Stimulated activated CD8-positive, alpha-beta memory T cell treated with anti-CD3 and anti-CD28 coated beads, Interleukin-7, amount 100 ng/mL, for 4 hours (primary cell): ENCODE measurements at places on chromosomes 16 and 17.

GRCh38 chr16:10667239-10667638 is 27.5 kb downstream of the TEKT5 start:
- no peak for DNase-seq

GRCh38 chr17:8405499-8406016 is 7.9 kb upstream of the RNF222 start:
- no peak for DNase-seq

- no peak for DNase-seq
These were observed 679.8 kb upstream of the KIF2B start for GRCh38 chr17:53142890-53143289.

DNA sequence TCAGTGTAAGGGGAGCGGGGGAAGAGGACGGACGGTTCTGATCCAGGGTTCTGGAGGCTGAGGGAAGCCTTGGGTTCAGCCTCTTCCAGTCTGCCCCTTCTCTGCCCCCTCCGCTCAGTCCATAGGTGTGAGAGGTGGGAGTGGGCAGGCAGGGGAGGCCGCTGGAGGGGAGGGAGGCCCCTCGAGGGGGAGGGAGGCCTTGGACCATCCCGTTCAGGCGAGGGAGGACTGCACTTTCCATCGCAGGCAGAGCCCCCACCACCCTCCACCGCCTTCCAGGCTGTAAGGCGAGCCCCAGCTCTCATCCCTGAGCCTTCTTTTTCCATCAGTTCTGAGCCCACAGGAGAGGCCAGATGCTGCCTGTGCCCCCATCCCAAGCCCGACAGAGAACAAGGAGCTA is 4.2 kb upstream of the AXIN1 start:
- DNase-seq, result no peak

DNA sequence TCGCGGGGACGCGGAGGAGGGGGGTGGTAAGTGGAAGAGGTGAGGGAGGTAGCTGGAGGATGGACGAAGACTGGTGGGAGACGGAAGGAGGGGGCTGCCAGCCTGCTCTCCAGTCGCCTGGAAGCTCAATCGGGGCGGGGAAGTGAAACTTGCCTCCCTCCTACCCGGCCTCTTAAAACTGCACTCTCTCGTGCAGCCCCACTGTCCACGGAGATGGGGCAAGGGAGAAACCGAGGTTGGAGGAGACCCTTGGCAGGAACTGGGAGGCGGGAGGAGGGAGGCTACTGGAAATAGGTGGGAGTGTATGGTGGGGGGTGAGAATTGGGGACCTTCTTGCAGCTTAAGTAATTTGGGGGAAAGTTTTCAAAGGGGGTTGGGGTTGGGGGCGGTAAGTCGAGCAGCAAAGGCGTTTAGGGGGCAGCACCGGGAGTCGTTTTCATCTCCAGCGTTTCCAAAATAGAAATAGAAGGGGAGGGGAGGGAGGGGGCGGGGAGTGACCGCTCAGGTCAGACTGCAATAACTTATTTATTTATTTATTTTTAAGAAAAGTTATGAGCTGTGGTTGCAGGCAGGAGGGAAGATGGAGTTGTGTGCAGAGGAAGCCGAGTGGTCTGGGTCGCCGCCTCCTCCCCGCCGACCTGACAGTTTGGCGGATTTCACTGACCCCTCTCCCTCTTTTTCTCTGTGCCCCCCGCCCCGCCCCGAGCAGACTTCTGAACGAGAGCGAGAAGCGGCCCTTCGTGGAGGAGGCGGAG is 1.4 kb downstream of the SOX9 start:
- DNase-seq, result no peak

DNA sequence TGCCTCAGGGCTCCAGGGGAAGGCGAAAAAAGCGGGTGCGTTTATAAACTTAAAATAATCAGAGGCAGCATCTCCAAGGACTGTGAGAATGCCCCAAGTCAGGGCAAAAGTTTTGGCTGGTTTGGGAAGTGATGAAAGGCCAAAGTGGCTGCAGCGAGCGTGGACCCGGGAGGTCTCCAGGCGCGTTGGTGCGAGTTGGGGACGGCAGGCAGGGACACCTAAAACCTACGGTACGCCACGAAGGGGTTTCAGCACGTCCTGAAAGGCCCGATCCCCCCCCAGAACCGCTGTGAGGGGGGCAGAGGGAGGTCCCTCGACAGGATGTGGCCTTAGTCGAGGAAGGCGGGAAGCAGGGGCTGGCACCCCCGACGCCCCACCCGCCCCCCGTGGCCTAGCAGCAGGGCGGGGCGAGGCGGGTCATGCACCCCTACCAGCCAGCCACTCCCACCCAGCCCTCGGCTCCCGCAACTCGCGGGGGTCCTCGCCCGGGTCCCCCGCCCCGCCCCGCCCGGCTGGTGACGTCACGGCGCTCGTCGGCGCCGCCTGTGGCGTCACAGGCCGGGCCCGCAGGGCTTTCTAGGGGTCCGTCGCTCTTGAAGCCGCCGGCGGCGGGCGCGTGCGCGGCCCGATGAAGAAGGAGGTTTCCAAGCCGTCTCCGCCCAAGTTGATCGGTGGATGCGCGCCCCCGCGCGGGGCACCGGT is at the start of gene MYCBPAP:
TSS of gene MYCBPAP (plus strand) at position 569 of the 702 bp plus-strand sequence. CDS start 236 bp downstream, outside the sequence.
- peak; percentile 57 for DNase-seq

- DNase-seq, result no peak
These were observed 284.2 kb downstream of the SNX29 start for GRCh38 chr16:12260647-12261262.

DNA sequence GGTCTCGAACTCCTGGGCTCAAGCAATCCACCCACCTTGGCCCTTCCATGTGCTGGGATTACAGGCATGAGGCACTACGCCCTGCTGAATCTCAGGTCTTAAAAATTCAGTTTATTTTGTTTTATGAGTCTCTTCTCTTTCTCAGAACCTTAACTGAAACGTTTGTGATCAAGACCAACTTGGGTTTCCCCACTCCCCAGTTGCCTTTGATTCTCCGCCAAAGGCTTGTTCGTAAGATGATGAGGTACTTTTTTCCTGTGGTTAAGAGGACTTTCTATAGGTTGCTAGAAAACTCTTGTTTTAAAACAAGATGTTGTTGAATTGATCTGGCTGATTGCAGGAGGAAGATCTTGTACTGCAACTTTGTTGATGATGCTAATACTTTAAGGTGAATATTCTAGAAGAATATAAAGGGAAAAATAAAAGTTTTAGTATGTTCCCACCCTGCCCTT is 11.7 kb downstream of the ABCC1 start:
- peak; percentile 75 for DNase-seq

DNA sequence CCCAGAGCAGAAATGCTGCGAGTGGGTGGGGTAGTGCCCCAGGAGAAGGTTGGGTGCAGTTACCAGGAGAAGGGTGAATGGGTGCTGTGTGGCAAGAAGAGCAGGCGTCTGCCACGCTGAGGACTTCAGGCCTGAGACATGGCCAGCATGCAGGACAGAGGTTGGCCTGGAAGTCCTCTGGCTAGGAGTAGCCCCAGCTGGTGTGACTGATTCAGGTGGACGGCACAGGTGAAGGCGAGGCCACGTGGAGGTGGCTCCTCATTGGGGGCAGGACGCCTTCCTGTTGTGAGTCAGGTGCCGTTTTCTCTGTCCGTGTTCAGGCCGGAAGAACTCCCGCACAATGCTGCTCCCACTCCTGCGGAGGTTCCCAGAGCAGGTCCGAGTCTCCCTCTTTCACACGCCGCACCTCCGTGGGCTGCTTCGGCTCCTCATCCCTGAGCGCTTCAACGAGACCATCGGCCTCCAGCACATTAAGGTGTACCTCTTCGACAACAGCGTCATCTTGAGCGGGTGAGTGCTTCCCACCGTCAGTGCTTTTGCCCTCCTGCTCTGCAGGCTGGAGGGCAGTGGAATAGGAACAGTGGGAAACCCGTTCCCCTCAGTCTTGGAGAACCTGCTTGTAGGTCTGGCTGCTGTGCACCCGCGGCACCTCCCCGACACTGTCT is 20.7 kb downstream of the PGS1 start:
- no peak for DNase-seq

- no peak for DNase-seq
These were observed 15.3 kb downstream of the CCL11 start for GRCh38 chr17:34300652-34301370.

DNA sequence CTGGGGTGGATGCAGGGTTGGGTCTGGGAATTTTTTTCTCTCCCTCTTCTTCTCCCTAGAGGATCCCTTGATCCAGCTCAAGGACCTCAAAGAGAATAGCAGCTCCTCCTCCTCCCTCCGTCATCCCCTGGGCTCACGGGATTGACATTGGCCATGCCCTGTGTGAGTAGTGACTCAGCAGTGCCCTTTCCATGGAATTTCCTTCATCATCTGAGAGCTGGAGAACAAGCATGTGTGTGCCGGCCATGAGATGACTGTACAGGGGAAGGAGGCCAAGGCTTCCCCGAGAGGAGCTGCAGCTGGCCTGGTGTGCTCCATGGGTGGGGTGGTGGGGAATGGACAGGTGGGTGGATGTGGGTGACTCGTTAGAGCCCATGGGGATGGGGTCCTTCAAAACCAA is 8.9 kb upstream of the WSCD1 start:
- no peak for DNase-seq

DNA sequence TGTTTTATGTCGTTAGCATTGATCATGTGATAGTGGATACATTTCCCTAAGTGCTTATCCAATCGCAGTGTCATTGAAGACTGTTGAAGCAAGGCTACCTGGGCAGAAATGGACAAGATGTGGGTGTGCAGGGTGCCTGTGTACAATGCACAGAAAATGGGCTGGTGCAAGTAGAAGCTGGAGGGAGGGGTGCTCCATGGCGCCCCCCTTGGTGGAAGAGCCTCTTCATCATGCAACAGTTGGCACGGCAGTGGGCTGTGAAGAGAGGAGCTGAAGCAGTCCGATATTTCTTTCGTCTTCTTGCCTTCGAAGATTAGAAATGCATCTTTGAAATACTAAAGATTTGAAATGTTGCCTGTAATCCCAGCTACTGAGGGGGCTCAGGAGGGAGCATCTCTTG is 100.5 kb downstream of the PLCG2 start:
- no peak for DNase-seq

DNA sequence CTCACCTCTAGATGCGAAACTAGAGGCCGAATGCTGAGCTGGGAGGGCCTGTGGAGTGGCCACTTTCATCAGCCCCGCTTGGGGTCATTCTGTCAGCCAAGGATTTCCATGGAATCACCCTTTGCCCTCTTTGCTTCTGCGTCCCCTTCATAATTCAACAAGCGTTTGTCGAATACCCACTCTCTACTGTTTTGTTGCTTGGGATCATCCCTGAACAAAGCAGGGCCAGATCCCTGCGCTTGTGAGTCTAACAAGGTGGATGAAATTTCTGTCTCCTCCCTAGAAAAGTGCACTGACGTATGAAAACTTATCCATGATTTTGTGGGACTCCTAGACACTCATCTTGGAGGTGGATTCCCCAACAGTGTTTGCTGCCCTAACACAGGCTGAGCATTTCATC is 3.3 kb upstream of the SLC12A3 start:
- DNase-seq, result no peak

DNA sequence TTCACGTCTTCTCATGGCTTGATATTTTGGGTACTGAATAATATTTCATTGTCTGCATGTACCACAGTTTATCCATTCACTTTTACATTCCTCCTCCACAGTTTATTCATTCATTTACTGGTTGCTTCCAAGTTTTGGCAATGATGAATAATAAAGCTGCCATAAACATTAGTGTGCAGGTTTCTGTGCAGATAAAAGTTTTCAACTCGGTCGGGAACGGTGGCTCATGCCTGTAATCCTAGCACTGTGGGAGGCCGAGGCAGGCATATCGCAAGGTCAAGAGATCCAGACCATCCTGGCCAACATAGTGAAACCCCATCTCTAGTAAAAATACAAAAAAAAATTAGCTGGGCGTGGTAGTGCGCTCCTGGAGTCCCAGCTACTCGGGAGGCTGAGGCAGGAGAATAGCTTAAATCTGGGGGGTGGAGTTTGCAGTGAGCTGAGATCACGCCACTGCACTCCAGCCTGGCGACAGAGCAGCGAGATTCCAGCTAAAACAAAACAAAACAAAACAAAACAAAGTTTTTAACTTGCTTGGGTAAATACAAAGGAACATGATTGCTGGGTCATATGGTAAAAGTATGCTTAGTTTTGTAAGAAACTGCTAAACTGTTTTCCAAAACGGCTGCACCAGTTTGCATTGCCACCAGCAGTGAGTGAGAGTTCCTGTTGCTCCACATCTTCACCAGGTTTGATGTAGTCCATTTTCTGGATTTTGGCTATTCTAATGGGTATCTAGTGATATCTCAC is 89.5 kb downstream of the WWP2 start:
- no peak for DNase-seq

DNA sequence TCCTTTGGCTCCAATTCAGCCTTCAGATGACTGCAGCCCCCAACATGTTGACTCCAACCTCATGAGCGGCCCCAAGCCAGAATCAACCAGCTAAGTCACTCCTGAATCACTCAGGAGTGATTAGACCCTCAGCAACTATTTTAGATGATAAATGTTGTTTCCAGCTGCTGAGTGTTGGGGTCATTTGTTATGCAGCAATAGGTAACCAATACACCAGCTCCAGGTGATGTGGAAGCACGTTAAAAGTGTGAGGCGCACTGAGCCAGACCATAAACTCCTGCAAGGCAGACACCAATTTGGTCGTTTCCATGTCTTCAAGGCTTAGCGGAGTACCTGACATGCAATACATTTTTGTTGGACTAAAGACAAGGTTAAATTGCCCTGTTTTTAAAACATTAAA is 17.5 kb downstream of the COQ7 start:
- no peak for DNase-seq

DNA sequence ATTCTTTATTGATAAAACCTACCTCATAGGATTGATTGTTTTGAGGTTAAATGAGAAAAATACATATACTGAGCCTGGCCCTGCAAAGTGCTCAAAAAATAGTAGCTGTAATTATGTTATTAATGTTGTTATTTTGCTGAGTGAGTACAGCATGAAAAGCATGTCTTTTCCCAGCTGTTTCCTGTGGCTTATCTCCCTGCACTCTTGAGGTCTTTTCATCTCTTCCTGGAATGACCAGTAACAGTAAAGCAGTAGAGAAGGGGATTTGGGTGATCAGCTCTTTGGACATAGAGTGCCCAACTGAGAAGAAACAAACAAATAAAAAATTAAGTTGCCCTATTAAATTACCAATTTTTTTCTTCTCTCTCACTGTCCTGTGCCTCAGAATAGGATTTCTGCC is 53.7 kb downstream of the NFAT5 start:
- no peak for DNase-seq

DNA sequence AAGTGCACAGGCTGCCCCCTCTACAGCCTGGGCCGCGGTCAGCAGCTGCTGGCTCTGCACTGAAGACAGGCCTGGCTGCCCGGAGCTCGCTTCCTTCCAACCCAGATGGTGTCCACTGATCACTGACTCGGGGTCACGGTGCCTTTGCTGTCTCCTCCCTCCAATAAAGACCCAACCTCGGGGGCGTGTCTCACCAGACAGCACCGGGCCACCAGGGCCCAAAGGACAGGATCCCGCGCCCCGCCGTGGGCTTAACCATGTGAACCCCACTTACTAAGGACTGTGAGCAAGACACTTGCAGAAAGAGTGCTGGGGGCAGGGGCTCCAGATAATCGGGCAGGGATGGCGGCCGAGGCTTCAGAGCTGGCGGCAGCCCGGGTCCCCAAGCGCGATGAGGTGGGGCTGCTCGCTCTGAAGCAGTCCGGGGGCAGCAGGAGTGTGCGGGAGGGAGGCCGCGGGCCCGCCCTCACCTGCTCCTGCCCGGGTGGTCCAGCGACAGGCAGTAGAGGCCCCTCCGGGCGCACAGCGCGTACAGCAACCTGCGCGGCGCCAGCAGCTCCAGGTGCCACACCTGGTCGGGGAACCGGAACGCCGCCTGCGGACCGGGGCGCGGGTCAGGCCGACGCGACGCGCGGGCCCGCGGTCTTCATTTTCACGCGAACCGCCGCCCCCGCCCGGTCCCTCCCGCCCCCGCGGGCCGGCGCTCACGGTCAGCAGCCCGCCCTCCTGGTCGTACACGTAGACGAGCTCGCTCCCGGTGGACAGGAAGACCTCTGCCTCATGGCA is 502 bp downstream of the FAAP100 start:
- DNase-seq, result no peak
